HT1080 (cell line): ENCODE measurements at places on chromosomes 12 and 14.

- DNase-seq, result peak; percentile 92
Measured at GRCh38 chr14:44316647-44317440, 190.2 kb downstream of the FSCB start.

DNA sequence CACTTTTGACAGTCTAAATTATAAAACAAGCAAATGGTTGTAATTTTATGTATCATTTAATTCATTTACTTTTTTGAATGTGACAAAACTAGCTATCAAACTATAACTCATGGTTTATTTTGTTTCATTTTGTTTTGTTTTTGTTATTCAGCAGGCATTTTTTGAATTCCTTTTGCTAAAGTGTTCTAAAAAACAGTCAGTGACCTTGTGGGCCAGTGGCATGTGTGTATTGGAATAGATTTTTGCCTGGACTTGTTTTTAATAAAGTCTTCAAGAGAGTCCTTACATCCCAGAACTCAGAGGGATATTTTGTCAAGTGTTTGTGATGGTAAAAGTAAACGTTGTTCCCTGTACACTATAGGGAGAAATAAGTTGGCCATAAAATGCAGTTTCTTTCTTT, 369.7 kb upstream of the SYT1 start:
- no peak for DNase-seq

GRCh38 chr12:48092611-48093010, 13.3 kb downstream of the SENP1 start:
- DNase-seq, result no peak

DNA sequence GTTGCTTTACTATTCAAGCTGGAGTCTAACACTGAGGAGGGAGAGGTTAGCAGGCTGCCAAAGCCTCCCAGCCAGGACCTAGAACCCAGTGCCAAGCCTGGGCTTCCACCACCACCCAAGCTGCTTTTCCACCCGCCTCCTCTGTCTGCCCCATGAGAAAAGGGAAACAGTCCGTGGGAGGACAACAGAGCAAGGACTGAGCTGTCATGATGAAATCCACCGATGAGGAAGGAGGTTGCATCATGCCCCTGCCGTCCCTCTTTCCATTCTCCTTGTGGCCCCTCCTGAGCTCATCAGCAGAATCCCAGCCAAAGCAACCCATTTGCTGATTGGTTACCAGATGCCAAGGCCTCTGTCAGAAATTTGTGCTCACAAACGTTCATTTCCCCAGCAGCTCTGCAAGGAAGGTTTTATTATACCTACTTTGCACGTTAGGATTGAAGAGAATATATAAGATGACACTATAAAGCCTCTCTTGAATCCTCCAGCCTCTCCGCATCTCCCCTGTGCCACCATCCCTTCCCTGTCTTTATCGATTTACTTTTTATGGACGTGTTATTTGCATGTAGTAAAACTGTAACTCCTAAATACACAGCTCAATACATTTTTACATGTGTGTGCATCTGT, 6.3 kb upstream of the SERPINA1 start:
- DNase-seq, result no peak

DNA sequence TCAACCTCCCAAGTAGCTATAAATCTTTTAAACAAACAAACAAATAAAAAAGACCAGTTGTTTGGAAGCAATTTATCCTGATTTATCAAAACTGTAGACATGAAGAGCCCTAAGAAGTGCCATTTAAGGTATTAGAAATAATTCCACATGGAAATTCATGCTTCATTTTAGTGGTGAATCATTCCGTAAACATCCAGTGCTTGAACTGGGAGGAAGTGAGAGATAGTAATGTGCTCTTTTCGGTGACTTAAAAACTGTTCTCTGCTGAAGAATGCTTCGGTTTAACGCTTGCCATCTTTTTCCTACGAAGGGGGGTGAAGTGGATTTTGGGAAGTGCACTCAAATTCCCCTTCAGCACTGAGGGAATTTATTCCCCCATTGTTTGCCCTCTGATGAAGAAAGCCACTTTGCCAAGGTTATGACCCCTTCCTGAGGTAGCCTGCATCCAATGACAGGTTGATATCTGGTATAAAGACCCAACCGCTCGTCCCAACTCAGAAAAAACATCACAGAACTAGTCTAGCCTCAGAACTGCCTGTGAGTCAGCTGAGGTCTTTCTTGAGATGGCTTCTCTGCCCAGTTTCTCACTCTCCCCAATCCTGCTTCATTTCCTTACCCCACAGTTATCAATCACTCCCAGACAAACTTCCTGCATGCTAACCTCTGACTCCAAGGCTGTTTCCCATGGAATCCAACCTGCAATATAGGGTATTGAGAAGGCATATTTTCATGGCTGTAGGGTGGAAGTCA, 244.1 kb downstream of the AEBP2 start:
- DNase-seq, result peak; percentile 62

DNA sequence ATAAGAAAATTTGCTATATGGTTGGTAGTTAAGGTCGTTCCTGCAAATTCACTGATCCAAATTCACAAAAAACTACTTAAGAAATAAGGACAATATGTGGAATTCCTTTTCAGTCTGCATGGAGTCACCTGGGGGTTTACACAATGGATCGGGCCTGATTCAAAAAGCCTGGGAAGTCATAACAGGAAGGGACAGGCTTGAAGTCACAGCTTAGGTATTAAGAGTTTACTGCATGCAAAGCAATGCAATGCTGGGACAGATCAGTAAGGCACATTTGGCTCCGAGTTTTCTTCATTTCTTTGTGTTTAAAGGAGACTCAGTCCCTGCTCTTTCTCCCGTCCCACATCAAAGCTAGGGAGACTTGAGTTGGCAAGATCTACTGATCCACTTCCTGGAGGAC, 153.3 kb downstream of the NTF3 start:
- no peak for DNase-seq

DNA sequence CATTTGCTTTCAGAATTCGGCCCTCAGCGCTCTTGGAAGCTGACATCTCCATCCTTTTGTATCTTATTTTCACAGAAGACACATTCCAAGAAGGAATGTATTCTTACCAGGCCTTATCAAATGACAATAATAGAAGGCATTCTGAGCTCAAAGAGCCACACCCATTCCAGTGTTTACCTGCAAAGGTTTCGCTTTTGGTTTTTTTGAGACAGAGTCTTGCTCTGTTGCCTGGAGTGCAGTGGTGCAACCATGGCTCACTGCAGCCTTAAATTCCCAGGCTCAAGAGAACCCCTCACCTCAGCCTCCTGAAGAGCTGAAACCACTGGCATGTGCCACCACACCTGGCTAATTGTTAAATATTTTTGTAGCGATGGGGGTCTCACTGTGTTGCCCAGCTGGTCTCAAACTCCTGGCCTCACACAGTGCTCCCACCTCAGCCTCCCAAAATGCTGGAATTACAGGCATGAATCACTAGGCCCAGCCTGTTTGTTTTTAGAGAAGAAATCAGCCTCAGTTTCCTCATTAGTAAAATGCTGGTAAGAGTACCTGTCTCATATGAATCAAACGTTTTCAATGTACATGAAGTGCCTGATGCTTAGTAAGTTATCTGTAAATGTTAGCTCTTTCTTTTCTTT, 69.2 kb downstream of the SLC6A12 start:
- no peak for DNase-seq

DNA sequence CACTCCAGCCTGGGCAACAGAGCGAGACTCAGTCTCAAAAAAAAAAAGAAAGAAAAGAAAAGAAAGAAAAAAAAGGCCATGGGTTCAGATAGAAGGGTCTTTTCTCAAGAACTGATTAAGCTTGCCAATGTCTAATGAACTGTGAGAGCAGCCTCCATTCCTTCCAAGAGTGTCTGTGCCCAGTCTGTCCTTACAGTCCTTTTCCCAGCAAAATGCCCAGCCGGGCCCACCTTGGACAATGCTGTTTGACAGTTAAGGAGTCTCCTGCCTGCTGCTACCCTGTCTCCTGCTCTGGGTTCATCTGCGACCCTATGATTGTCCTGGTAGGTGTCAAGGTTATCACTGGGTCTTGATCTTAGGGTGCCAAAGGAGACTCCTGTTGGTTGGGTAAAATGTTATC, 21.4 kb downstream of the SYNE3 start:
- DNase-seq, result no peak

DNA sequence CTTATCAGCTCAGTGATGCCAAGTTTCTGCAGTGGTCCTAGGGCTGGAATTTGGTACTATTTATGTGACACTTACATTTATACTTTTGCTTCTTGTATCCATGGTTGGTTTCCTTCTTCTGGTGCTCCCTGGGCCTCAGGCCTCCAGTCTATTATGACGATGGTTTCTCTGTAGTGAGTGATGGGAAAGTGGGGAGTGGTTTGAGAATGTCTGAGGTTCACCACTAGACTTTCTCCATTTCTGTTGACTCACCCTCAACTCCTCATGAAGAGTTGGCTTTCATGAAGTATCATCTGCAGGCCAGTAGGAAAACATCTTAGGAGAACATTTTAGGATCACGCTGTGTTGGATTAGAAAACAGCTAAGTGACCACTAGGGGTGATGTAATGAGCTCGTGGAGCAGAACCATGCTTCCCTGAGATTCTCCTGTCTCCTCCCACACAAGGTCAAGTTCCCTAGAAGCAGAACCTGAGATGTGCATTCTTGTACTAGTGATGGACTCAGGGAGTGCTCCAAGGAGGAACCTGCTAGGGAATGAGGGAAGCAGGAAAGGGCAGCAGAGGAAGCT, 32.1 kb downstream of the RPH3A start:
- DNase-seq, result peak; percentile 42

DNA sequence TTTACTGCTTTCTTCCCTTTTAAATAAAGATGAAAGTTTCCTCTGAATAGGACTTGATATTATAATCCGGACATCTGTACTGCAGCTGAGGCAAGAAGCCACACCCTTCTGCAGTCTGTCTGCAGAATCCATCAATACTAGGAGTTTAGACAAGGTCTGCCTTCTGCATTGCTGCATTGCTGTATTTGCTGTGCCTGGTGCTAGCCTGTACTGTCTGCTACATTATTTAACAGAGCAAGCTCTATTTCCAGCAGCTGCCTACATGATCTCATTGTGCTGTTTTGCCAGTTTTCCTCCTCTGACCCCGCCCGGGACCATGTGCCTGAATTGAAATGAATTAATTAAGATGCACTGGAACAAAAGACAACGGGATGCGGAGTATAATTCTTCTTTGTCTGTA, 1.7 kb downstream of the TUBA1A start:
- DNase-seq, result peak; percentile 19

- DNase-seq, result peak; percentile 45
Measured at GRCh38 chr12:96493106-96493505, 3.7 kb downstream of the CFAP54 start.

GRCh38 chr14:104230119-104230815, 91.9 kb downstream of the KIF26A start:
- DNase-seq, result no peak

GRCh38 chr12:16606201-16606849, 363 bp upstream of the LMO3 start:
- DNase-seq, result peak; percentile 7
